HuH-7 (cell line): ENCODE measurements at places on chromosomes 13 and 19.

DNA sequence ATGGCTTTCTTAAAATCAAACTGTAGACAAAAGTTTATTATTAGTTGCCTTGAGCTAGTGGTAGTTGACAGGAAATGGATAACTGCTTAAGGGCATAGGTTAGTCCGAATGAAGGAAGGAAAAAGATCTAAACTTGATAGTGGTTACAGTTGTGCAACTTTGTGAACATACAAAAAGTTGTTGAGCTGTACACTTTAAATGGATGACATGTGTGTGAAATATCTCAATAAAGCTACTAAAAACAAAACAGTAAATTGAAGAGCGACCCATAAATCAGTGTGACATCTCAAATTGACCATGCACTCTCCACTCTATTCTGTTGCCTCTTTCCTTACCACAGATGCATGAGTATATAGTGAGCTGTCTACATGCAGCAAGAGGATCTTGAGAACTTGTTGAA lies 1757.8 kb downstream of the PCDH9 start:
- no peak for DNase-seq

- no peak for DNase-seq
These were observed 1487.0 kb upstream of the SLC10A2 start for GRCh38 chr13:104553186-104553585.

DNA sequence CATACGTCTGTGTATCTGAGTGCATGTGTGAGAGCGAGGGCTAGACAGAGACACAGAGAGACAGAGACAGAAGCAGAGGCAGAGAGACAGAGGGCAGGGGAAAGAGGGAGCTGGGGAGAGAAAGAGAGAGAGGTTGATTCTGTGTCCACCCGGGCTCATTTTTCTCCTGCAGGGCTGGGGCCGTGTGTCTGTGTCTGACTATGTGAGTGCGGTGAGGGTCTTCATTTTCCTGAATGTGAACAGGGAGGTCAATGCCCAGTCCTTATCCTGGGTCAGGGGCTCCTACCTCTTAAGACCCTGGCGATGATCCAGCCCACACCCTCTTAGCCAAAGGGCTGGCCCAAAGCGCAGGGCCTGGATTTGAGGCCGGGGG lies 17.7 kb downstream of the LRRC4B start:
- DNase-seq, result no peak

DNA sequence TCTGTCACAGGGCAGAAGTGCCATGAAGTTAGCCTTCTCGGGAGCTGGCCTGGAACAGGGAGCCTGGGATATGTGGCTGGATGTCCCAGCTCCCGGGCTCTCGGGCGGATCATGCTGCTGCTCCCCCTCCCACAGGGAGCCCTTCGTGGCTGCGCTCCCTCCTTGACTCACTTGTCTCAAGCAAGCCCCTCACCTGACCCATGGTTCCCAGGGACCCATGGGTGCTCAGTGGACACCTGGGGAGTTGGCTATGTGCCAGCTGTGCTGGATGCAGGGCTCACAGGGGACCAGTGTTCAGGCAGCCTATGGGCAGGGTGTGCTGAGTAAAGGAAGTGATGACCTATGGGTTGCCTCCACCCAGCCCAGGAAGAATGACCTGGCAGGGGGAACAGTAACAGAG lies 213.1 kb upstream of the SGCG start:
- DNase-seq, result no peak

- no peak for DNase-seq
These were observed 10.7 kb downstream of the LILRA5 start for GRCh38 chr19:54302257-54302656.

- no peak for DNase-seq
These were observed 7.0 kb downstream of the ZNF737 start for GRCh38 chr19:20558571-20558970.

- no peak for DNase-seq
These were observed 8.8 kb downstream of the SAFB start for GRCh38 chr19:5631567-5632240.

DNA sequence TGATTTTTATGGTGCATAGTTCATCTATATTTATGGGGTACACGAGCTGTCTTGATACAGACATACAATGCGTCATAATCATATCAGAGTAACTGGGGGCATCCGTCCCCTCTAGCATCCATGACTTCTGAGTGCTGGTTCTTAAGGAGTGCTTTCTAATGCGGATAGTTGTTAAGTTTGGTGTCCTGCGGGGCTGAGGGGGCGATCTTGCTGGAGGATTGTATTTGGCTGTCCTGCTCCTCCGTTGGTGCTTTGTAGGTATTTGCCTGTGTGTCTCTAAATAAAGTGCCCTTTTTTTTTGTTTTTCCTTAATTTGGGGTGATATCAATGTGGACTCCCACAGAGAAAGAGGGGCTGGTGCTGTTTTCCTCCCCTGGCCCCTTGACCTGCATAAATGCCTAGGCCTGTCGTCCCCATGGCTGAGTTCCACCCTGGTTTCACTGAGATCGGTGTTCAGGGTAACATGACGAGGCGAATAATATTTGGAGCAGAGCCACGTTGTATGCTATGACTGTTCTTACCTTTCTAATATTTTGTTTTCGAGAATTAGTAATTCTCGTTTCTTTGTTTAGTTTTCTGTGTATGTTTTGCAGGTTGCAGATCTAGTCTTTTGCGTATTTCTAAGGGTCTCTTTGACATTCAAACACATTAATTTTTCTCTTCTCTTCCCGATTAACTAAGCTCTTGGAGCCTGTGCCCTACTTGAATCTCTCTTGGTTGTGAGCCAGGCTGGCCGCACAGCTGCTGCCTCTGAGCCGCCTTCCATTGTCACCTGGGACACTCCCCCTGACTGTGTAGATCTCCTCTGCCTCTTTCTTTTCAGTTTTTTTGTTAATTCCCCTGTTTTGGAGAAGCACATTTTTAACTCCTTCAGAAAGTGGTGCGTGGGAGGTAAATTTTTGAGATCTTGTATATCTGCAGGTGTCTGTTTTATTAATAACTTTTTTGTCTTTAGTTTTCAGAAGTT lies 100.3 kb downstream of the ARHGEF7 start:
- no peak for DNase-seq

- peak; percentile 66 for DNase-seq
These were observed 622 bp upstream of the FXYD5 start for GRCh38 chr19:35153701-35154524.

- DNase-seq, result no peak
These were observed 3.3 kb upstream of the PEX11G start for GRCh38 chr19:7492142-7492541.

- DNase-seq, result no peak
These were observed 271.0 kb downstream of the SLITRK5 start for GRCh38 chr13:87942205-87942604.

- no peak for DNase-seq
These were observed 1370.3 kb upstream of the SLC10A2 start for GRCh38 chr13:104436555-104436954.

- no peak for DNase-seq
These were observed 12.7 kb upstream of the KBTBD6 start for GRCh38 chr13:41145136-41145908.

DNA sequence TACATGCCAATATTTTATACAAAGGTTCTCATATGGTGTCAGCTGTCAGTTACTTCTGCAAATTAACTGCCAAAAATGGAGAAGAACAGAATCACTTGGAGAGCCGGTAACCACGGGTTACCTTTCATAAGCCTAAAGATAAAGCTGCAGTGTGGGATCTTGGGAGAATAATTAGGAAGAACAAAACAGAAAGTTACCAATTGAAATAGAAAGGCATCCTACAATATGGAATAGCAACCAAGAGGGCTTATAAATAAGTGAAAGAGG lies 74.2 kb downstream of the TSHZ3 start:
- no peak for DNase-seq

GRCh38 chr19:33785795-33786194 lies 10.9 kb upstream of the KCTD15 start:
- DNase-seq, result no peak

GRCh38 chr13:105719859-105720258 lies 815.6 kb downstream of the EFNB2 start:
- DNase-seq, result no peak

GRCh38 chr13:40170091-40170490 lies 496.4 kb downstream of the FOXO1 start:
- DNase-seq, result no peak

GRCh38 chr13:40126306-40127085 lies 471.0 kb downstream of the COG6 start:
- DNase-seq, result no peak

GRCh38 chr13:37289212-37289935 lies 183.9 kb upstream of the CSNK1A1L start:
- DNase-seq, result no peak

DNA sequence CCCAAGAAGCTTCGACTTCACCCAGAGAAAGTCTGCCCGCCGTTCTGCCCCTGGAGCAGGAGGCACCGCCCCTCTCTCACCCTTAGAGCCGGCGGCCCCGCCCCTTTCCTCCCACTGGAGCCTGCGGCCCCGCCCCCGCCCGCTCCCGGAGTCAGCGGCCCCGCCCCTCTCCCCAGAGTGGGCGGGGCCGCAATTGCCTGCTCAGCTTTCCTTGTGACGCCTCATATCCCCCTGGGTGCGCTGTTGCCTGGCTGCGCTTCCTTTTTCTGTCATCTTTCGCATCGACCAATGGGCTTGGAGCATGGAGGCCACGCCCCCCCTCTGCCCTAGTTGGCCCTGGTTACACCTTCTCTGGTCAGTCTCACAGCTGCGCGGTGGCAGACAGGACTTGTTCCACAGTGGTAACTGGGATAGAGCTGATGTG lies 38.2 kb upstream of the ZNF492 start:
- no peak for DNase-seq
